NCI-H1048 (cell line): ENCODE measurements at places on chromosomes 12 and 14.

GRCh38 chr12:120822832-120823503, 81.2 kb downstream of the SPPL3 start:
- DNase-seq, result no peak

DNA sequence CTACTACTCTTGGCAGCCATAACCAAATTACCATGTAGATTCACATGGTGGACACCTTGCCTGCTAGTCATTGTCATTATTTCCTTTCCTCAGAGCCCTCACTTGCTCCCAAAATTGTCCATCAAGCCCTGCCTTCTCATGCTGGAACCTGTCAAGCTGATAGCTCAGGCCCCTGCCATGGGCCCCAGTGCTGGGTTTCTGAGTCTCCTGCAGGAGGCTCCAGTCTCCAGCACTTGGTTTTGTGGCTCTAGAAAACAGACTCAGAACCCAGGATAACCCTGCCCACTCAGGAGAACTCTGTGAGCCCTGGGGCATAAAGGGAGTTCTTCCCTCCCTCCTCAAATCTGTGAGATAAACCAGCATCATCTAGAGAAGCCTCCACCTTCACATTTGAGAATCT, 10.8 kb downstream of the KRT71 start:
- DNase-seq, result no peak

DNA sequence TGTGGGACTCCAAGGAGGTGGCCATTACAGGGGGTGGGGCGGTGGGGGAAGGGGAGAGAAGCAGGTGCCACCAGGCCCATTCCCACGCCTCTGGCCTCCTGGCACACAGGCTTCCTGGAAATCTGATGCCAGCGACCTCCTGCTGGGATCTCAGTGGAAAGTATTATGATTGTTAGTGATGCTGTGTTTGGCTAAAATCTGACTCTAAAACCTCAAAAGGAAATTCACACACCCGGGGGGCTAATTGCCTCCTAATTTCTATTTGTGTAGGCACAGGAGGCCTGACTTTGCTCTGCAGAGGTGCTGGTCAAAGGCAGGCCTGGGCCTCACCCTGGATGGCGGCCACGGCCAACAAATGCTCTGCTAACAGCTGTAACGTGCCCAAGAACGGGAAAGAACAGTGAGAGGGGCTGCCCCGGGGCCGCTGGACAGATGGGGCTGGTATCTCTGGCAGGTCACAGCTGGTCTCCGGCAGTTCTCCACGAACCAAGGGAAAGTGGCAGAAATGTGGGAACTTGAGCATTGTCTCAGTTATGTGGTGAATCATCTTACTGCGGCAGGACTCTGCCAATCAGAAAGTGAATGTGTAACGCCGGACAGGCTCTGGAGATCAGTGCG, 14.3 kb downstream of the FAM181A start:
- DNase-seq, result no peak

GRCh38 chr12:19423166-19423930, 15.9 kb upstream of the AEBP2 start:
- no peak for DNase-seq

DNA sequence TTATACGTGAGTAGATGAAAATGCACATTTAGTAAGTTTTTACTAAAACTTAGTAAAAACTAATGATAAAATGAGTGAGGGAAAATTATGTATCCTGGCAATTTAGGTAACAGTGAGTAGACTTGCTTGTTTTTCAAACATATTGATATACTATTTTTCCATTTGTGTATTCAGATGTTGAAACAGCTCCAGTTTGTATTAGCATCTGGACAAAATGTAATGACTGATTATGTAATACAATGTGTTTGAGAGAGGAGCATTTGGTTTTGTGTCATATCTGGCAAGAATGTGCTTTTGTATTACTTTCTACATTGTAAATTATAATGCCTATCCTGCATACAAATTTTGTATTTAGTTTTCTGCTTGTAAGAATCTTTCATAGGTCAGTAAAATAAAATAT, 5.6 kb downstream of the CNOT2 start:
- no peak for DNase-seq

DNA sequence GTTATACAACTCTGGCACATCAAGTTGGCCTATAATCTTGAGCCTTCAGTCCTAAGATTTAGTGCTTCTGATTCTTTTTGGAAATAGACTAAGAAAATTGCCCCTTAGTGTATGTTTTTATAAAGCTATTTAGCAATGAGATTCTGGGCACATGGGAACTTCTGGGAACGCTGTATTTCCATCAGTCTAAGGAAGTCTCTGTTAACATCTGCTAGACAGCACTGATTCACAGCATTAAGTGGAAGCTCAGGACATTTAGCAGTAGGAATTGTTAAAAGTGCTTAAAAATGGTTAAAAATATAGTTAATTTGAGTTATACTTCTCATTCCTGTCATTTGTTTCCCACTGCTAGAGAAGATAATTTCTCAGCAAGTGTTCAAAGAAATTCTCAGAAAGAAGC, 579.1 kb downstream of the SLC16A7 start:
- no peak for DNase-seq

- no peak for DNase-seq
These were observed 81.1 kb downstream of the MAP1LC3B2 start for GRCh38 chr12:116640281-116640680.

- no peak for DNase-seq
These were observed 34.6 kb downstream of the PTPRR start for GRCh38 chr12:70885956-70886355.
